Right lung (tissue), 10 donors: ENCODE measurements at places on chromosomes 11 and 22. TPM values are rescaled to one million over a fixed set of nuclear protein-coding genes. Genes with fewer than 3 reads are reported as not detected.

GRCh38 chr11:57379732-57380131 is 1.2 kb downstream of the PRG3 start:
- DNase-seq: no peak

PGR gene
- polyA plus RNA-seq: 6.0 TPM

DNA sequence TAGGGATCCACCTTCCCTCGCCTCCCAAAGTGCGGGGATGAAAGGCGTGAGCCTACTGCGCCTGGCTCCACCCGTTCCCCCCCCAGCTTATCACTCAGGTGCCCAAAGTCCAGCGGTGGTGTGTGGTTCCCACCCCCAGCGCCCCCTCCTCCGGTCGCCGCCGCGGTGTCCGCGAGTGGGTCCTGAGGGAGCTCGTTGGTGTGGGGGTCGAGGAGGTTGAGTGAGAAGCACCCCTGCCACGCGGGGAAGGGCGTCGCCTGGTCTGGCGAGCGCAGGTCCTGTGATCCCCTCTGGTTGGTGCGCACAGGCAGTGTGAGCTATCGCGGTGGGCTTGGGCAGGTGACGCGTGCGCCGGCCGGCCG is 3900.6 kb upstream of the OR11H1 start:
- DNase-seq: no peak

- DNase-seq: no peak
These were observed 1296.3 kb downstream of the LRRC4C start for GRCh38 chr11:40162901-40163883.

- DNase-seq: no peak
These were observed 48.8 kb downstream of the DEPDC5 start for GRCh38 chr22:31802575-31802974.

DNA sequence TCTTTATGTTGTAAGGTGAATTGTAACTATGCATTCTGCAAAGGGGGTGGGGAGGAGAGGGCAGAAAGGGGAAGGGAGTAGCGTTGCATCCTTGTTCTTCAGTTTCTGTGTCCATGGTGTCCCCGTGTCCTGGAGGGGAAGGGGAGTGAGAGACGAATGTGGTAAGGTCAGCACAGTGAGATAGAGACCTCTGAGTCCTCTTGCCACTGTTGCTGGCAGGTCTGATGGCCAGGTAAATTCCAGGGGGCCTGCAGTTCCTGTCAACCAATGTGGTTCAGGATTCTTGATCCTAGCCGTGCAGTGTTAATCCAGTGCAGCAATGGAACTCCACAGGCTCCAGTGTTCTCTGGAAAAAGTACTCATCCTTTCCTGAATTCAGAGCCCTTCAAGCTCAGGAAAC is 14.6 kb upstream of the ADSL start:
- DNase-seq: no peak

DNA sequence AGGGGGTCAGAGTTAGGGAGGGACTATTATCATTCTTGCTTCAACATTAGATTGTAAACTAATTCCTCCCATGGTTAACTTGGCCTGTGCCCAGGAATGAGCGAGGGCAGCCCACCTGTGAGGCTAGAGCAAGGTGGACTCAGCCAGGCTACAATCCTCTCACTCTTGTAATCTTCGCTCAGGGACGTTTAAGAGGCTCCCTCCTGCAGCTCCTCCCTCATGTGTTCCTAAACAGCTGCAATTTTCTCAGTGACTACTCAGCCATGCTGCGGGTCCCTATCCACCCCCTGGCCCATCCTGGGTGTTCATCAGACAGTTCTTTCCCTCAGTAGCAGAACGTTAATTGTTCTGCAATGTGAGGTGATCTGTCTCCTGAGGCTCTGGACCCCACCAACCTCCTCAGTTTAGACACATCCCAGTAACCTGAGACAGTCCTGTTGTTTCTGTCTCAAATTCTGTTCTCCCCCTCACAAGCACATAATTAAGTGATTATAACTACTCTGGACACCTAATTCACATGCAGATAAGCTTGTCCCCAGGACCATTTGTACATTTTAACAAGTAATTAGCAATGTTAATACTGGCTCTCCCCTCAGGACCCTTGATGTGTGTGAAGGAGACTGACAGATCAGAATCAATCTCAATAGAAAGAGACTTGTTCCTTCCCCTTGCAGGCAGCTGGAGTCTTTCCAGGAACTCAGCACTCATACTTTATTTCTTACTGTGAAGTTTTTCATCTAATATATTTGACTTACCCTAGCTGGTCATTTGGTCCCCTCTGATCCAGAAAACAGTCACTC is 337.2 kb upstream of the B3GAT1 start:
- no peak for DNase-seq

- DNase-seq: no peak
These were observed 16.9 kb downstream of the MYRF start for GRCh38 chr11:61769169-61769920.

RFPL2 gene
- polyA plus RNA-seq: not detected

ZDHHC13 gene
- 35.5 TPM for polyA plus RNA-seq

DNA sequence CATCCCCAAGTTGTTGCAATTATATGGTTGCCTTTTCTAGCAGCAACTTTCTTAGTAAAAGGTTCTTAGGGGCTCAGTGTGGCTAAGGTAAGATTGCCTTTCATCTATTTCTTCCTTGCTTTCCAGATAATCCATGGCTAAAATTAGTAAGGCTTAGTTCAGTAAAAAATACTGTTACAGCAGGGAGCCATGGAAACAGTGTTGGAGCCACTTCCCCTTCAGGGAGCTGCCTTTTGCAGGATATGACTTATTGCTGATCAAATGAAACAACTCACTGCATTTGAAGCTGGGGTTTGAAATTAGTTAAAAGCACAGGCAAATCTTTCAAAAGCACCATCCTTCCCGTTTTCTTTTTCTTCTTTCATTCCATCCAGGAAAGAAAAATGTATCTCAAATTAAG is 184.3 kb downstream of the C11orf87 start:
- DNase-seq: no peak

IGSF22 gene
- polyA plus RNA-seq: 1.1 TPM

- no peak for DNase-seq
These were observed 171.9 kb downstream of the GRIA4 start for GRCh38 chr11:105781807-105782206.

BCO2 gene
- polyA plus RNA-seq: 8.4 TPM

GRCh38 chr11:61507962-61508861 is at the start of gene LRRC10B:
Gene LRRC10B, plus strand, starts transcription at chr11:61508749. Its CDS starts 250 bp downstream, at chr11:61508999.
- DNase-seq: no peak

DNA sequence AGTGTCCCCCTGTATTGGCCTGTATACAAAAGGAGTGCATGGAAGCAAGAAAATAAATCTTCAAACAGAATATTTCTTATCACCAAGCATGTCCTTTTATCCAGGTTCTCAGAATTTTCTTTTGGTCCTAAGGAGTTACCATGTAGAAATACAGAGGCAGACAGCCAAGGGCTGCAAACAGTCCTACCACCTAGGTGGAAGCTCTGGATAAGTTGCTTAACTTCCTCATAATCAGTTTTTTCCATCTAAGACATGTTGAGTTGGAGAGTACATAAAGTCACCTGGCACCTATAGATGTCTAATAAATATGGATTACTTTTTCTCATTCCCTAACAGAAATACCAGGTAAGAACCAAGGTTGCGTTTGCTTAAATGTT is 57.0 kb upstream of the BLID start:
- no peak for DNase-seq

GRCh38 chr11:61035526-61035835 is 64.0 kb downstream of the CD6 start:
- DNase-seq: no peak

FOXRED1 gene
- polyA plus RNA-seq: 39.0 TPM

RBMXL2 gene
- polyA plus RNA-seq: not detected

DNA sequence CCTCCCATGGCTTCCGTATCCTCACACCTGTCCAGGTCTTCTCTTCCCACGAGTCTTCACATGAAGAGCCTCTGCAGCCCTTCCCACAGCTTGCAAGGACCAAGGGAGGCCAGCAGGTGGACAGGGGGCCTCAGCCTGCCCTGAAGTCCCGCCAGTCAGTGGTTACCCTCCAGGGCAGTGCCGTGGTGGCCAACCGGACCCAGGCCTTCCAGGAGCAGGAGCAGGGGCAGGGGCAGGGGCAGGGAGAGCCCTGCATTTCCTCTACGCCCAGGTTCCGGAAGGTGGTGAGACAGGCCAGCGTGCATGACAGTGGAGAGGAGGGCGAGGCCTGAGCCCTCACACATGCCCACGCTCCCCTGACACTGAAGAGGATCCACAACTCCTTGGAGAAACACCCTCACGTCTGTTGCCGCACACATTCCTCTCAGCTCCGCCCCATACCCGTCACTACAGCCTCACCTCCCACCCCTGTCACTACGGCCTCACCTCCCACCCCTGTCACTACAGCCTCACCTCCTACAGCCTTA is 8.3 kb downstream of the SSH3 start:
- no peak for DNase-seq

GRCh38 chr11:74683941-74684481 is 47.2 kb downstream of the CHRDL2 start:
- DNase-seq: no peak

DNA sequence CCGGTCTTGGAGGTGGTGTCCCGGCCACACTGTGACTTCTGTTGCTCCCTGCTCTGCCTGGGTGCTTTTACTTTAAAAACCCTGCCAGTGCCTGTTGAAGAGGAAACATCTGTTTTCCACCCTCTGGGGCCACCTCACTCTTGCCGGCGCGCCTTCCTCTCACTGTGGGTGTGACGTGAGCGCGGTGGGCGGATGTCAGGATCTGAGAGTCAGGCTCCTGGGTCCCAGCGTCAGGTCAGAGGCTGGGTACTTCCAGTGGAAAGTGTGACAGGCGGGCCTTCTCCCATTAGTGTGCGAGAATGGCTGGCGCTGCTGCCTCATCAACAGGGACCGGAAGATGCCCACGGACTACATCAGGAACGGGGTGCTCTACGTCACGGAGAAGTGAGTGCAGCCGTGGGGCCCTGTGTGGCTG is 54.2 kb downstream of the GRAMD4 start:
- DNase-seq: peak; percentile 24

- DNase-seq: no peak
These were observed 327.1 kb upstream of the ISX start for GRCh38 chr22:34738661-34739400.

GRCh38 chr11:8805296-8805695 is 105.7 kb upstream of the AKIP1 start:
- DNase-seq: no peak

DNA sequence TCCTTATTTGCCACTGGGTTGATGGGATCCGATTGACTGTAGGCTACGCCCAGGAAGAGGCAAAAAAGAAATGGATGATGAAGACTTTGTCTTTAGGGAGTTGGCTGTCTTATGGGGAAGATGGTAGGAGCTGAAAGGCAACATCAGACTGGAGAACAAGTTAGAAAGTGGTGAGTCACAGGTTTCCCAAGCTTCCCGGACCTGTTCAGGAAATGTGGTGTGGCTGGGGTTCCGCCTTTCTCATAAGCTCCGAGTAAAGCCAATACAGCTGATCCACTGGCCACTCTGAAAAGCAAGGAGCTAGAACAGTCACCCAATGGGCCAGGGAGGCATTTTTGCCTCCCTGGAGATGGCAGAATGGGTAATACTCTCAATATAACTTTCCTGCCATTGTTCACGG is 194.5 kb downstream of the SNX19 start:
- DNase-seq: no peak

GALNT18 gene
- 20.7 TPM for polyA plus RNA-seq

DNA sequence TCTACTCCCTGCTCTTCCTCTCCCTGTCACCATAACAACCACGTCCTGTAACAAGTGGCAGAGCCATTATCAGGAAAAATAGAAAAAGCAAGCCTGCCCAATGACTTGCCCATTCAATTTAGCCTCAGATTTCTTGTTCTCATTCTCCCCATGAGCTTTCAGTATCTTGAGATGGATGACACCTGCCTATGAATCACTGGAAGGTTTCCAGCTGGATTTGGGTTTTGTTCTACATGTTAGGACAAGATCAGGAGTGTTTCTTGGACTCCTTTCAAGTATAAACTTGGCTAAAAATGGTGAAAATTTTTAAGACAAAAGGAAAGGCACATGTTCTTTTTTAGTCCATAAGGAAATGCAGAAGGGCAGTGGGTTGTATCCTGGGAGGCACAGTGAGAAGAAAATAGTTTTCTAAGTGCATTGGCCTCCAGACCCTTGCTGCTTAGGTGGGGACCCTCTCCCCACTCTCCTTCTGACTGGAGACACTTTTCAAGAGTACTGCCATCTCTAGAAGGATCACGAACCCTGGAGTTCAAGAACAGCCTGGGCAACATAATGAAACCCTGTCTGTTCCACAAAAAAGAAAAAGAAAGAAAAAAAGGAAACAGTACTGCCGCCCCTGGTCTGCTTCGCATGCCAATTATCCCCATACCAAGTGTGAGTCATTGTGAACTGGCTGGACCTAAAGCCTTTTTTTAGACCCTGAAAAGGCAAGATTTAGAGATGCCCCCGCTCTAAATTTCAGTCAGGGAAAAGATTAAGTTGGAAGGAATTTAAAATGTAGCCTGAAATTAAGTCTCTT is 51.0 kb downstream of the MTNR1B start:
- no peak for DNase-seq

DNA sequence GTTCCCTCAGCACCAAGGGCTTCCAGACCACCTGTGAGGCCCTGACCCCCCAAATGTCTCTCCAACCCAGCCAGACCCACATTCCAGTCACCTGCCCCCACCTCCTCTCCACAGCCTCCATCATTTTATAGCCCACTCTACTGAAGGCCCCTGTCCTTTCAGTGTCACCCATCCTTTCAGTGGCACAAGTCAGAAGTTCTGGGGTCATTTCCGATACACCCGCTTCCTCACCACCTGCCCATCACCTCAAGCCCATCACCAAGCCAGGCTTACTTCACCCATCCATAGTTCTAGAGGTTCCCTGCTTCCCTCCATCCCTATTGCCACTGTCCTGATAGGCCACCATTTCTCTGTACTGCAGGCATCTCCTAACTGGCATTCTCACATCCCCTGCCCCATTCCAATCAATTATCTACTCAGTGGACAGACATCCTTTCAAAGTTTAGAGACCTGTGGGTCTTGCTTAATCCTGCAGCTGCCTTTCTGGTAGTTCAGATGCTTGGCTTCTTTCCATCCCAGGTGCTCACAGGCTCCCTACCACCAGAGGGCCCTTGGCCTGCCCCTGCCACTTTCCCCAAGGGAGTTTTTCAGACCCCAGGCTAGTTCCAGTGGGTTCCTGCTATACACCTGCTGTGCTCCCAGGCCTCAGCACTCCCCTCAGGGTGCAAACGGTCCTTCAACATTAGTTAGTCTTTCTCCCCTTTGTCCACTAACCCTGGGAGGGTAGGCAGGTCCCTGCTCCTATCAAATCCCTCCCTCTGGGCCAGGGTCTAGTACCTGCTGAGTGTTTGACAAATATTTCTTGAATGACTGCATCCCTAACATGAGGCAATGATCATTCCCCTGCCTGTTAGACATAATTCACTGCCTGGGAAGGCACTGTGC is 7.6 kb downstream of the KCNQ1OT1 start:
- DNase-seq: no peak

DNA sequence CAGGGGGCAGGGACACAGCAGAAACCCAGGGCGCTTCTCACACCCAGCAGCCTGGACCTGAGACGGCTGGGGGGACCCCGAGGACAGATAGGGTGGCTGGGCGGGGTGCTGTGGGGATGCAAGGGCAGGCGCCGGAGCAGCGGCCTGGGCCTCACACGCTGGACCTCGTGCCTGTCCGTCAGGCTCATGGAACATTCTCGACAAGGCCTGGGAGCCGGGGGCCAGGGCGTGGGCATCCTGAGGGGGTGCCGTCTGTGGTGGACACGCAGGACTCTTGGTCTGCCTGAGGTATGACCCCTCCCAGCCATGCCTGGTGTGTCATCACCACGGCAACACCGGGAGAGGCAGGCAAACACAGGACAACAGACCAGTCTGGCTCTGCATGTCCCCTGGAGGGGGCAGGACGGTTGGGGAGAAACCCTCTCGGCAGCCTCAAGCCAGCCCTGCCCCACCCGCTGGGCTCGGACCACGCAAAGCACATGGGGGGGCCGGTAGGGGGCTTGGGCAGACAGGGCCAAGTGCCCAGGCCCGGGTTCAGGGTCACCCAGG is 21.4 kb downstream of the MRPL23 start:
- no peak for DNase-seq

NAALAD2 gene
- polyA plus RNA-seq: 80.4 TPM
